ENCODE measurements at places on chromosomes 13 and 19.

GRCh38 chr13:113514847-113515246 lies 24.3 kb upstream of the DCUN1D2 start:
- no peak for DNase-seq

DNA sequence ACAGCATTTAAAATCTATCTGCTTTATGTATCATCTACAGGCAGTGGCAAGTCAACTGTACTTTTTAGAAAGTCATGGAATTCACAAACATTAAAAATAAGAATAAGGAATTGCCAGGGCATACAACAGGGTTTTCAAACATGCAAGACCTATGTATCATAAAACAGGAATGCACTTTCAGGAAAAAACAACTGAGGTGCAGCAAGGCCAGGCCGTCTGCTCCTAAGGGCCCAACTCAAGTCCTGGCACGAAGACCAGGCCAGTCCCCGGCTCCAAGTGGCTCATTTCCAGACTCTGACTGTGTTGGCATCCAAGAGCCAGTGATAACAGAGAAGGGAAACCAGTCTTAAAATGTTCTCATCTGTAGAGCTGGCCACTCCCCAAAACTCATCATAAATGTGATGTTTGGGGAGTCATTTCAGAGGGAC lies 7.1 kb downstream of the RFX2 start:
- no peak for DNase-seq

GRCh38 chr13:100432611-100433010 lies 156.0 kb downstream of the GGACT start:
- DNase-seq: no peak

- DNase-seq: no peak
Observed at GRCh38 chr19:50308991-50309390, 20.2 kb downstream of the KCNC3 start.

DNA sequence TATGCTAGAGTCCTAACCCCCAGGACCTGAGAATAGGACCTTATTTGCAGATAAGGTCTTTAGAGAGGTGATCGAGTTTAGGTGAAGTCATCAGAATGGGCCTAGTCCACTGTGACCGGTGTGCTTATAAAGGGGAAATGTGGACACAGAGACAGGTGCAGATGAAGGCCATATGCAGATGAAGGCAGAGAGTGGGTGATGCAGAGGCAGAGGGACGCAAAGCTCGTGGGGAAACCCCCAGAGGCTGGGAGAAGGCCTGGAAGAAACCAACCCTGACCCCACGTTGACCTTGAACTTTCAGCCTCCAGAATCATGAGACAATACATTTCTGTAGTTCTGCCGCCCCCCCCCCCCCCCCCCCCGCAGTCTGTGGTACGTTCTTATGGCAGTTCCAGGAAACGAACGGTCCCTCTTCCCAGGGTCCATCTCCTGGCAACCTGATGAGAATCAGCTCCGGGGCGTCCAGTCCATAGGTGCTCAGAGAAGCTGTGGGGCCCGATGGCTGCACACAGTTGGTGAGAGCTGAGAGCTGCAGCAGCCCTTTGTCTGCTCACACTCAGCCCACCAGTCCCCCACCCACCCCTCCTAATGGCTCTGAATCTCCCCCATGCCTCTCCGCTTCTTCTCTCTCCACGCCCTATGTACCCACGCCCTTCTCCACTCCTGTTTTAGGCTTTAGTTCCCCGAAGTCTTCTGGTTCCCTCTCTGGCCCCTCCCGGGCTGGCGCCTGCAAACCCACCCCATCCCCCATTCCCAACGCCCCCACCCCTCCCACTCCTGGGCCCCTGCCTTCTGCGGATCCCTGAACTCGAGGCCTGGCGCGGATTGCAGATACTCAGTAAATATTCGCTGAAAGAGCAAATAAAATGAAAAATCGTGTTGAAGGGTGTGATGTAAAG lies 218.3 kb upstream of the MAB21L1 start:
- DNase-seq: no peak

DNA sequence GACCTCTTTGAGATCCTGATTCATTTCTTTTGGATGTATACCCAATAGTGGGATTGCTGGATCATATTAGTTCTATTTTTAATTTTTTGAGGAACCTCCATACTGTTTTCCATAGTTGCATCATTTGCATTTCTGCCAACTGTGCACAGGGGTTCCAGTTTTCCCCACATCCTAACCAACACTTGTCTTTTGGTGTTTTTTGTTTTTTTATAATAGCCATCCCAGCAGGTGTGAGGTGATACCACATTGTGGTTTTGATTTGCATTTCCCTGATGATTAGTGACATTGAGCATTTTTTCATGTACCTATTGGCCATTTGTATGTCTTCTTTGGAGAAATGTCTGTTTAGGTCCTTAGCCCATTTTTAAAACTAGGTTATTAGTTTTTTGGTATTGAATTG lies 18.8 kb upstream of the GPR183 start:
- DNase-seq: no peak

DNA sequence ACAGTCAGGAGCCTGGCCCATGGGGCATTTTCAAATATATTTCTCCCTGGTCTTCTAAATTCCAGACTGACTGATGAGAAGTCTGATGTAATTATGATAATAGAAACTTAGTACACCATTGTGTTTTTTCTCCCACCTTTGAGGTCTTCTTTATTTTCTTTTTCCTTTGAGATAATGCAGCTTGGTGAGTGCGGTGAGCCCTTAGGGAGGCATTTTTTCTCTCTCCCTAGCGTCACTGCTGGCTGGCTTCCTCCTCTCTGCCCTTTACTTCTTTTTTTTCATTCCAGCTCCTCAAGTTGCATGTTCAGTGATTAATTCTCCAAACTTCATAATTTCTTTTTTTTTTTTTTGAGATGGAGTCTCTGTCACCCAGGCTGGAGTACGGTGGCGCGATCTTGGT lies 12.8 kb upstream of the CDC42EP5 start:
- DNase-seq: no peak

DNA sequence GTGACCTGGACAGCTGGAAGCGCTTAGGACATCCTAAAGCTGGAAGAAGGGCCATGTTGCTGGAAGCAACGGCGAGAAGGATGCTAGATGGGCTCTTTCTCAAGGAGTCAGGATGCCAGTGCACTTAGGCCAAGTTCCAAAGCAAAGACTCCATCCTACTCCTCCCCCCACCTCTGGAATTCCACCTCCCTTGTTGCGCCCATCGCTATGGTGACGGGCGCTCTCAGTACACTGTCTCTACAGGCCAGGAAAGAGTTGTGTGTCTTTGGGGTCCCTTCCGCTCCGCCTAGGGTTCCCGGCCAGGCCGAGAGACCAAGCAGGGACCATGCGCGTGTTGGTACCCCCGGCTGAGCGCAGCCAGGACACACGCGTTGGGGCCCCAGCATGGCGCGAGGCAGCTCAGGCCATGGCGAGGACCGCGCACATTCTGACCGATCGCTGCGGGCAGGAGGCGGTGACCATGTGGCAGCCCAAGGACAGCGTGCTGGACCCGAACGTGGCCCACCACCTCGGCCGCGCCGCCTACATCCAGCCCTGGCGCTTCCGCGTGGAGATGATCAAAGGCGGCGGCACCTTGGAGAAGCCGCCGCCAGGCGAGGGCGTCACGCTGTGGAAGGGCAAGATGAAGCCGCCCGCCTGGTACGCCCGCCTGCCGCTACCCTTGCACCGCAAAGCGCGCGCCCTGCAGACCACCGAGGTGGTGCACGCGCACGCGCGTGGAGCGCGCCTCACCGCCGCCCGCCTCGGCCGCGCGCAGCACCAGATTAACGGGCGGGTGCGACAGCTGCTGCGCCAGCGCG lies 31.0 kb upstream of the SLC1A6 start:
- no peak for DNase-seq

- no peak for DNase-seq
Observed at GRCh38 chr19:4347521-4347920, 4.2 kb downstream of the MPND start.

GRCh38 chr13:23350009-23350408 lies 83.5 kb downstream of the SACS start:
- DNase-seq: no peak

DNA sequence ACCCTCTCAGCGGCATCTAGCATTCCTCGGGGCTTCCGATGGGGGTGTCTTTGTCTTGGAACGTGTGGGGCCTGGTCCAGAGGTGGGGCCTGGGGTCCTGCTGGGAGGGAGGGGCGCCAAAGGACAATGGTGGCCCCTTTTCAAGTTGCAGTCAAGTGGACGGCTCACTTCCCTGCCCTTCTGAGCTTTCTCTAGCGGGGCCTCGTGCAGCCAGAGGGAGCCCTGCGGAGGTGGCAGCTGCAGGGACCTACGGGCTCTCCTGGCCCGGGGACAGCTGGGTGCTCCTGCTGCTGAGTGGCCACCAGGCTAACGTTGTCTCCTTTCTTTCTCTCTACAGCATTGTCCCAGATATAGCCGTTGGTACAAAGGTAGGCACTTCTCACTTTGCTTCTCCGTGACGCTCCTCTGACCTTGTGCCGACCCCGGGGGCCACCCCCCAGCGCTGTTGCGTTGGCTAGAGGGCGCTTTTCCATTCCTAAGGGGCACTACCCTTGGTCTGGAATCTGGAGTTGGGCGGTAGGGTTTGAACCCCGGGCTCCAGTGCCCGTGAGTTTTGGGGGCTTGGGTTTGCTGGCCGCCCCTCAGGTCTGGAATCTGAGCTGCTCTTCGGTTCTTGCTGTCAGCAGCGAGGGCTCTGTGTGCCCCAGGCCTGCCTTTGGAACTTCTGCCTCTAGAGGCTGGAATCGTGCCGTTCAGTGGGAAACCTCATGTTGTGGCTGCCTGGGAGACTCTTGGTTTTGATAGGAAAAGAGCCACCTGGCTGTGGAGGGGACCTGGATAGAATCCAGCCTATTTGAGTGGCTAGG lies 2.0 kb downstream of the PTBP1 start:
- DNase-seq: no peak

DNA sequence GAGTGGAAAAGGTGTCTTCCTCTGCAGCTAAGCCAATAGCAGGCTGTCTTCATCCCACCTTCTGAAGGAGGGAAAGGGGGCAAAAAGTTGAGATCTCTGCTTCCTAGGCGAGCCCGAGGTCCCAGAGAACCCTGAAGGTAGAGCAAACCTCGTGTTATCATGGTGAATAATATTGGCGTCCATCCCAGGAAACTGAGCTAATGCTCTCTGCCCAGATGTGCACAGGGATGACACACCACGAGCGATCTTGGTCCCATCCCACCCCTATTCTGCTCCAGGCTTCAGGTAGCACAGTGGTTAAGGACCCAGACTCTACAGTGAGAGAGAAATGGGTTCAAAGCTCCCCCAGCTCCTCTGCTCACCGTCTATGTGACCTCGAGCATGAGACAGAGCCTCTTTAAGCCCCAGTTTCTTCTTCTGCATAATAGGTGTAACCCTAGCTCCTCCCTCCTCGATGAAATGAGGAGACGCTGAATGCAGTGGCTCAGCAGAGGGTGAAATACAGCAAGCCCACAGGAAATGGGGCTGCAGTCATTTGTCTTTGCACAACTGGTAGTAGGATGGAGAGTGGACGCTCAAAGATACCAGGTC lies 9.9 kb upstream of the CEACAM20 start:
- no peak for DNase-seq

GRCh38 chr13:101475536-101475935 lies 23.1 kb downstream of the ITGBL1 start:
- DNase-seq: no peak

DNA sequence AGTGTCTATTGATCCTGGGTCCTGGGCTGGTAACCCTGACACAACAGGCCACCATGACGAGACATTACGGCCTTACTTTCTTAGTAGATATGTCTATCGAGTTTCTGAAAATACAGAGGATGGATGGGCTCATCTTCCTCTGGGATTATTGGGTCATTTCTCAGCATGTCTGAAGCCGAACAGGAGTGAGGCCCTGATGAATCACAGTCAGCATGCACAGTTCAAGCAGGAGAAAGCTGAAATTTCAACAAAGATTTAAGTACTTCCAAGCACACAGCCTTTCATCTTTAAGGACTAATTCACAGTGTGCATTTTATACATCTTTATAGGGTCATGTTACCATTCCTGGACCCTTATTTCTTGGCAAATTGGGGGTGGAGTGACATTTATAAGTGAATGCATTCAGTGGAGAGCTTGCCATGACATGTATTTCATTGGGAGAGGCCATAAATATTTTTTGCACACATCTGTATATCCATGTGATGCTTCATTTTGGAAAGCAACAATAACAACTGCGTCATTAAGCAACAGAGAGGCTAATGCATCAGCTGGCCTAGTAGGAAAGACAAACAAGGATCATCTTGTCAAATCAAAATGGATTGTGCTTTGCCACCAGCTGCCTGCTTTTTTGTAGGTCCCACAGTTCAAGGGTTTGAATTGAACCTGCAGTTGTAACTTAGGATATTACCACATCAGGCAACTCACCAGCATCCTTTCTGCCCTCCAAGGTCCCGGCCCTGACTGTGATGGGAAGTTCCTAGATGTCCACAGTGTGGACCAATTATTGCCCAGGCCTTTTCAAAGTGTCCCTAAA lies 143.5 kb downstream of the DNAJC15 start:
- DNase-seq: no peak

DNA sequence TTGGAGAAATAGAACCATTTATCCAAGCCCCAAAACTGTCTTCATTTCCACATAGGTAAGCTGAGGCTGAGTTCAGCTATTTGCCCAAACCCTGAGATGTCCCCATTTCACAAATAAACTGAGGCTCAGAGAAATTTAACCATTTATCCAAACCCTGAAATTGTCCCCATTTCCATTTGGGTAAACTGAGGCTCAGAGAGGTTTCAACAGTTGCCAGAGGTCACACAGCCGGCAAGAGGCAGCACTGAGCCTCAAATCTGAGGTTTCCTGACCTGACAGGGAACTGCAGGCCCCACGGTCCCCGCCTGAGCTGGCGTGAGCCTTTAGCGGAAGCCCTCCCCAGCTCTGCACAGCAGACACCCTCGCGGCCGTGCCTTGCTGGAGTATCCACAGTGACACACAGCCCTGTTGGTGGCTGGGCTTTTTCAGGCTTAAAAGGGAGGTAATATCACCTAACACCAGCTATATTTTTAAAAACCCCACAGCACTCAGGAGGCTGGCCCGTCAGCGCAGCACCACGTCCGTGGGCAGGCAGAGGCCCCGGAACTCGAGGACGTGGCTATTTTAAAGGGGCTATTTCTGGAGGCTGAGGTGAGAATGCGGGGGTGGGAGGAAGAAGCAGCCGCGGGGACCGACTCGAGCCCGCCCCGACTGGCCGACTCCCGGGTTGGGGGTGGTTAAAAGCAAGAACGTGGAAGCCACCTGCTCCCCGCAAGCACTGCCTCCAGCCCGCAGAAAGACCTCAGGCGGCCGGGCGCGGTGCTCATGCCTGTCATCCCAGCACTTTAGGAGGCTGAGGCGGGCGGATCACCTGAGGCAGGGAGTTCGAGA lies 18.5 kb downstream of the PTPRS start:
- DNase-seq: no peak

Measured in NCI-H1105 (cell line).